Vagina (tissue), 2 donors: ENCODE measurements at places on chromosomes 6 and 20. TPM values are rescaled to one million over a fixed set of nuclear protein-coding genes. Genes with fewer than 3 reads are reported as not detected.

DNA sequence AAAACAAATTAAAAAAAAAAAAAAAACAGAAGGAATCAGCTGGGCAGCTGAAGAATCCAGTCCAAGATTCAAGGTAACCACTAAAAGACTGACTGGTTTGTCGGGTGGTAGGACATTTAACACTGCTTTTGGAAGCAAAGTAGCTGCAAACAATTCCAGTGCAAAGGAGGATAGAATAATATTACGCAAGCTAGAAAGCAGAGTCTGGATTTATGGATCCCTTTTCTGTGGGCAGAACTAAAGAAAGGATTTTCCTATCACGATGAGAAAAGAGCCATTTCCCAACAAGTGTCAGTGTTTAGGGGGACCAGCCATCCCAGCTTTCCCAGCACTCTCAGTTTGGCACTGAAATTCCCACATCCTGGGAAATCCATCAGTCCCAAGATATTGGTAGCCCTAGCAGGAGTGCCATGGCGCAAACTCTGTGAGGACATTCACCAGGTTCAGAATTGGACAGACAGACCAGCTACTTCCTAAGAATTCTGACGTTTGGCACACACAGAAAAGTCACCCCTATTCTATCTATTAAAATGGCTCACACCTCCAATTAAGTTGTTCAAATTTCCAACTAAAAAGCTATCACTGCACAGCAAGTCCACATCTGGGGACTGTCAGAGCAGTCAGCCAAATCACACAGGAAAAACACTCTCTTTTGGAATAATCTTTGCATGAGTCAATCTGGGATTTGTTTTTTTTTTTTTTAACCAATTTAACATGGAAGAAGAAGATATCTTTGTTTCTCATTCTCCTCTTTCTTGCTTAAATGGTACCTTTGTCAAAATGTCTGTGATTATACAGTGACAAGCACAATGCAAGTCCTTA, 356.8 kb upstream of the ARID1B start:
- no peaks in the 10 kb centered on the region for H3K36me3 ChIP-seq
- DNase-seq, result no peak
- no peaks in the 10 kb centered on the region for H3K4me1 ChIP-seq
- H3K27me3 ChIP-seq, result no peaks in the 10 kb centered on the region

PTK7 gene
- 62.1 TPM for total RNA-seq

- H3K27me3 ChIP-seq, result no peaks in the 10 kb centered on the region
- no peaks in the 10 kb centered on the region for H3K4me1 ChIP-seq
- no peak overlapping the region for H3K4me3 ChIP-seq
- no peaks in the 10 kb centered on the region for H3K36me3 ChIP-seq
- no peak for DNase-seq
Measured at GRCh38 chr6:72938104-72938503, 287.2 kb downstream of the KHDC1L start.

- H3K4me1 ChIP-seq, result no peaks in the 10 kb centered on the region
- H3K27ac ChIP-seq, result no peak overlapping the region
- no peaks in the 10 kb centered on the region for H3K36me3 ChIP-seq
- no peak overlapping the region for H3K4me3 ChIP-seq
- no peaks in the 10 kb centered on the region for H3K27me3 ChIP-seq
Measured at GRCh38 chr6:63306420-63306819, 13.4 kb downstream of the LGSN start.

SLC22A7 gene
- total RNA-seq, result not detected

DNA sequence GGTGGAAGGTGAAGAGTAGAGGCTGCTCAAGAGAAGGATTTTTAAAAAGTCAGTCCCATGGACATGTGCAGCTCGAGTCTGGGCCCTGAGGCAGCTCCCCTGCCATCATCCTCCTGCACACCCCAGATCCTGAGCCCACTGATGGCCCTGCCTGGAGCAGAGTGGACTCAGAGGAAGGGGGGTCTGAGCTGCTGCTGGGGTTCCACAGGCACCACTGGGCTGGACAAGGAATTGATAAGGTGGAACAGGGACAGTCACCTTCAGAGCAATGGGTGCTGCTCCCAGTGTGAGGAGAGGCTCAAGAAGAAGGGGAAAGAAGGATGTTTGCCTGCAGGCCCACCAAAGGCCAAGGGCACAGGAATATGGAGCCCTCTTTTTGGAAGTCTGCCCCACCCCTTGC, 6.2 kb downstream of the ULBP2 start:
- no peaks in the 10 kb centered on the region for H3K27me3 ChIP-seq
- no peak overlapping the region for H3K27ac ChIP-seq
- no peaks in the 10 kb centered on the region for H3K4me1 ChIP-seq

DNA sequence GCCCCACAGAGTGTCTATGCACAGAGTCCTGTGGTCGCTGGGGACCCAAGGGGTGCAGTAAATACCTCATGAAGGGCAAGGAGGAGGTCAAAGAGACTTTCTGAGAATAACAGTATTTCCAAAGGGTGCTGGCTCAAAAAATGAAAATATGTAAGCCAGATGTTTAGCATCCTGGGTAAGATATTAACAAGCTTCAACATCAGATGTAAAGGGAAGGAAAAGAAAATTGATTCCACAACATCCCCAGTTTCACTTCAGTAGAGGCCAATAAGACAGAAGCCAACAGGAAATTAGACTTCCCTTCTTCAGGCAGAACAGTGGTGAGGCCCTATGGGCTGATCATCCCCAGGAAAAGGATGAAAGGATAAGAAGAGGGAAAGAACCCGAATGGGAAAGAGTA, 434.7 kb downstream of the PRKN start:
- H3K4me1 ChIP-seq, result no peaks in the 10 kb centered on the region
- DNase-seq, result no peak
- H3K27me3 ChIP-seq, result no peaks in the 10 kb centered on the region
- no peaks in the 10 kb centered on the region for H3K36me3 ChIP-seq
- H3K4me3 ChIP-seq, result no peak overlapping the region
- no peak overlapping the region for H3K27ac ChIP-seq

CST2 gene
- total RNA-seq, result not detected

- H3K4me1 ChIP-seq, result peaks cover 19% of the 10 kb centered on the region
- H3K36me3 ChIP-seq, result no peaks in the 10 kb centered on the region
- H3K4me3 ChIP-seq, result no peak overlapping the region
- H3K27me3 ChIP-seq, result no peaks in the 10 kb centered on the region
- no peak for DNase-seq
Measured at GRCh38 chr20:46025376-46025783, 3.6 kb upstream of the SLC12A5 start.

DNA sequence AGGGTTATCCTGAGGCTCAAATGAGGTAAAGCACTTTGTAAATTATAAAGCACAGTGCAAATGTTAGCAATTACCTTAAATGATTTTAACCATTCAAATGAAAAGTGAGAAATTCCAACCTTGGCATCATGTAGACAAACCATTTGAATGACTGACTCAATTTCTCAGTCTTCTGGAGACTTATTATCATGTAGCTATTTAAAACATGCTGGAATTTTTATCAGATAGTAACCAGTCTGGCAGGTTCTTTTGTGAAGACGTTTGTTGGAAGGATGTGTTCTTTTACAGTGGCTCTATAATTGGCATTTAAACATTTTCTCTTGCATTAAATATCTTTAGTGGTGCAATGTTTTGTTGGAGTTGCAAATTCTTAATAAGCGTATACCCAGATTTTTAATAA, 386.6 kb downstream of the NKAIN2 start:
- no peaks in the 10 kb centered on the region for H3K36me3 ChIP-seq
- no peak overlapping the region for H3K4me3 ChIP-seq
- H3K4me1 ChIP-seq, result no peaks in the 10 kb centered on the region
- DNase-seq, result no peak
- no peaks in the 10 kb centered on the region for H3K27me3 ChIP-seq

GRCh38 chr6:111713811-111714210, 108.1 kb upstream of the TRAF3IP2 start:
- peaks cover 12% of the 10 kb centered on the region for H3K36me3 ChIP-seq
- H3K27ac ChIP-seq, result no peak overlapping the region
- DNase-seq, result peak; percentile 52
- H3K4me3 ChIP-seq, result no peak overlapping the region

DNA sequence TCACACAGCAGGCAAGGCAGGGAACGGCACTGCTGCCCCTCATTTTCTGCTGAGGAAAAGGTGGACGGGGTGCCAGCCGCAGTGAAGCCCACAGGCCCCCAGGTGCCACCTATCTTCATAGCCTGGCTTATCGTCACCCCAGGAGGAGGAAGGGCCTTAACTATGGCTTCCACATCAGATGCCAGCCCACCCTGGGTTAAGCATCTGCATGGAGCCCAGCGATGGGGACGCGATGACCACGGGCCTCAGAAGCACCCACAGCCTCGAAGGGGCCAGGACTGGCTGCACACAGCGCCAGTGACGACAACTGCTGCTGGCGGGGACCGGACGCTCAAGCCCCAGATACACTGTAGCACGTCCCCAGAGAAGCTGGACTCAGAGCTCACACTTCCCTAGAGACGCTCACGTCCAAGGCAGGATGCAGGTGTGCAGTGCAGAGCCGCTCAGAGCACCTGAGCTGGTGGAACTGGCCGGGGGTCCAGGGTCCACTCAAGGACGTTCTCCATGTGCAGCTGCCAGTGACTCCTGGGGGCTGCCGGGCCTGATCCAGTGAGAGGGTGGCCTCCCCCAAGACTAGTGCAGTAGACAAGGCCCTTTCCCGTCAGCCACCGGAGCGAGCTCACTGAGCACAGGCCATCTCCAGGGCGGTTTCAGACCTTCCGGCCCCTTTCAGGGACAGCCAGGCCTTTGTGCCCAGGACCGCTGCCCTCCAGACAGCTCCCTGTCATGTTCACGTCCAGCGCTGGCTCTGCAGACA, 83.0 kb downstream of the YTHDF1 start:
- no peak overlapping the region for H3K4me3 ChIP-seq
- no peaks in the 10 kb centered on the region for H3K27me3 ChIP-seq
- no peak overlapping the region for H3K27ac ChIP-seq
- DNase-seq, result no peak
- no peaks in the 10 kb centered on the region for H3K4me1 ChIP-seq

- H3K27me3 ChIP-seq, result no peaks in the 10 kb centered on the region
- no peak overlapping the region for H3K4me3 ChIP-seq
- H3K36me3 ChIP-seq, result no peaks in the 10 kb centered on the region
- no peaks in the 10 kb centered on the region for H3K4me1 ChIP-seq
- no peak overlapping the region for H3K27ac ChIP-seq
Measured at GRCh38 chr6:145787688-145788087, 26.9 kb downstream of the FBXO30 start.

GRCh38 chr6:107129370-107129925, 14.1 kb upstream of the BEND3 start:
- H3K36me3 ChIP-seq, result no peaks in the 10 kb centered on the region
- no peak overlapping the region for H3K27ac ChIP-seq
- H3K4me3 ChIP-seq, result no peak overlapping the region
- H3K27me3 ChIP-seq, result no peaks in the 10 kb centered on the region

DNA sequence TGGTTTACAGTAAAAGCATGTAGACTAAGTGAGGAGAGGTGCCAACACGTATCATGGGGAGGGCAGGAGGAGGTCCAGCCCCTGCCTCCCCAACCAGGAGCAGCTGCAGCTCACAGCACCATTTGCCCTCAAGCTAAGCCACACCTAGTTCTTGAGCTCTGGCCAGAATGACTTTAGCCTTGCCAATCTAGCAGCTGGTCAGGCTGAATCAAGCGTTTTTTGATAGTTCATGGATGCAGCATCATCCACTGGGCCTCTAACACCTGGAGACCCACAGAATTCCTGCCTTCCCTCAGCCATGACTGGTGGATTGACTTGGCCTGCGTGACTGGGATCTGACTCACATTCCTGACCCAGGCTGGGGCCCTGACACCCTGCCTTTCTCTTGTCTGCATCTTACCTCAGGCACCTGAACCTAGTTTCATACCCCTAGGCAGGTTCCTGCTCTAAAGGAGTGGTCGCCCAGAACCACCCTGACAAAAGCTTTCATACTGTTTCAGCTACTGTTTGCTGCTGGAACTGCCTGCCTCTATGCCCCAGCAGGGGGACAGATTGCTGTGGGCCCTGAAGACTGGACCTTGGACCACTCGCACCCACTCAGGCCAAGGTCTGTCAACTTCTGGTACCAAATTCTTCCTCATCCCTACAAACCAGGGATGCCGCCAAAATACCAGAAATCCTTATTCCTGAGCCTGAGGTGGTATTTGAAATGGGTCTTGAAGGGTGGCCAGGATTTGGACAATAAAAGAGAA, 122.3 kb downstream of the QRSL1 start:
- H3K4me3 ChIP-seq, result no peak overlapping the region
- H3K27me3 ChIP-seq, result no peaks in the 10 kb centered on the region
- no peaks in the 10 kb centered on the region for H3K4me1 ChIP-seq

DNA sequence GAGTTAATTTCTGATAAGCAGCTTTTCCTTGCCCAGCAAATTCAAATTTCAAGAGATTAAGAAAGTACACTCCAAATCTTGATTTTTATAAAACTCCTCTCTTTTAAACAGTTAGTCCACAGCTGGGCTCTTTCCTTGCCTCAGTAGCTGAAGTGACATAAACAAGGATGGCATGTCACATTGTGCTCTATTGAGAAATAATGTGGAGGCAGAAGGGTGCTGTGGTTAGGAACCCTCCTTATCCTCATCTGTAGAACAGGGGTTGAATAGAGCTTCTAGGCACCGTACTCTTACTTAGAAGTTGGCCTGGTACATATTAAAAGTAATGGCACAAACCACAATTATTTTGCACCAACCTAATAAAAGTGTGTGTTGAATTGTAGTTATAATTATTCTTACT, 70.3 kb downstream of the RSPO3 start:
- DNase-seq, result no peak
- peaks cover 10% of the 10 kb centered on the region for H3K4me1 ChIP-seq
- H3K27ac ChIP-seq, result no peak overlapping the region
- H3K36me3 ChIP-seq, result no peaks in the 10 kb centered on the region
- no peaks in the 10 kb centered on the region for H3K27me3 ChIP-seq

- no peak overlapping the region for H3K4me3 ChIP-seq
- H3K36me3 ChIP-seq, result no peaks in the 10 kb centered on the region
- no peaks in the 10 kb centered on the region for H3K4me1 ChIP-seq
- no peaks in the 10 kb centered on the region for H3K27me3 ChIP-seq
Measured at GRCh38 chr20:61902221-61902869, 163.3 kb downstream of the TAF4 start.

DNA sequence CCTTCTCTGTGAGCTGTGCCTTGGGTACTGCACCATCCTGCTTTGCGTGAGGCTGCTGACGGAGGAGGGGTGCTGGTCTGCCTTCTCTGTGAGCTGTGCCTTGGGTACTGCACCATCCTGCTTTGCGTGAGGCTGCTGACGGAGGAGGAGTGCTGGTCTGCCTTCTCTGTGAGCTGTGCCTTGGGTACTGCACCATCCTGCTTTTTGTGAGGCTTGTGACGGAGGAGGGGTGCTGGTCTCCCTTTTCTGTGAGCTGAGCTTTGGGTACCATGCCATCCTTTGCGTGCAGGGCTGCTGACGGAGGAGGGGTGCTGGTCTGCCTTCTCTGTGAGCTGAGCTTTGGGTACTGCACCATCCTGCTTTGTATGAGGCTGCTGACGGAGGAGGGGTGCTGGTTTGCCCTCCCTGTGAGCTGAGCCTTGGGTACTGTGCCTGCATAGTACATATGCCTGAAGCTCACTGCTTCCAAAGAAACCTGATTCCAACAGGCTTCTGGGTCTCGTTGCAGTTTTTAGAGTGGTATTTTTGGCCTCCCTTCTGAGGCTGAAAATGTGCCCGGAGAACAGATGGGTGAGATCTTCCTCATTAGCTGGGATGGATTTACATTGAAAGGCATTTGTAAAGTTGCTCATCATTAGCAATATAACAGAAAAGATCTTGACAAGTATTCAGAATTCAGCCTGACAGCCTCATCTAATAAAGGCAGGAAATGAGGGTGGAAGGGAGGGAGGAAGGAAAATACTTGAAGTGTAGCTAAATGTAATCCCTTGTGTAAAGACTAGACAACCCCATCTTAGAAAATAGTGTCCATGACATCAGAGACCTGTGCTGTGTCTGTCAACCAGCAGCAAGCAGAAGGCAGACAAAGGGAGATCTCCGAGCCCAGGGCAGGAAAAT, 46.8 kb upstream of the UNC93A start:
- no peak overlapping the region for H3K4me3 ChIP-seq
- no peaks in the 10 kb centered on the region for H3K4me1 ChIP-seq
- no peak overlapping the region for H3K27ac ChIP-seq
- DNase-seq, result no peak
- no peaks in the 10 kb centered on the region for H3K27me3 ChIP-seq
